Trophoblast cell (in vitro differentiated cells and primary cell): ENCODE measurements at places on chromosomes 3 and 15.

GRCh38 chr3:41118461-41119390 lies 80.6 kb upstream of the CTNNB1 start:
- DNase-seq = no peak

DNA sequence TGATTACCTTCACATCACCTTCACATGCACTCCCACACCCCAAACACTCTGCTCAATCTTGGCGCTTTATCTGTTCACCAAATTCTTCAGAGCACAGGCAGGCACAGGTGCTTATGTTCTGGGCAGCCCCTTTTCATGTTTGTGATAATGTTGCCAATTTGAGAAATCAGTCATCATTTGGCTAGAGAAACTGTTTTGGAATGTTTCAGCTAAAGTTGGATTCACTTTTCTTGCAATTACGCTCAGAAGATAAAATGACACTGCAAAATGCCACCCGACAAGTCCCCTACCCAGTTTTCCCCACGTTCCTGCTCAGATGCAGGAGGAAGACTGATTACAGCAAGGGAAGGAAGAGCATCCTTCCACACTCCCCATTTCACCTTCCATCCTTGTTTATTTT lies 192.9 kb upstream of the LRRN1 start:
- no peak for DNase-seq

DNA sequence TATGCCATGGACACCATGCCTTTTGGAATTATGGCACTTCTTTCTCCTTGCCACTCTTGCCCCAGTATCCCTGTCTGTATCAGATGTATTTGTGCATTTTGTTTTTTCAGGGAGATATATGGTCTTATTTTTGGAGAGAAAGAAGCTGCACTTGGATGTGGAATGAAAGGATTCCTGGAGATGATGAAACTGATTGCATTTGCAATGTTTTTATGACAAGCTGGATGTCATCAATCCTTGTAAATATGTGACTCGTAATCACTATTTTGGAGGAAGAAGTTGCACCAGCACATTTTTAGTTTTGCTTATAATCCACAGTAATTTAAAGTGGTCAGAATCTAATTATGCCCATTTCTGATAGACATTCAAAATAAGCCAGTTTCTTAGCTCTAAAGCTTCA lies 165.0 kb downstream of the NR1D2 start:
- no peak for DNase-seq

DNA sequence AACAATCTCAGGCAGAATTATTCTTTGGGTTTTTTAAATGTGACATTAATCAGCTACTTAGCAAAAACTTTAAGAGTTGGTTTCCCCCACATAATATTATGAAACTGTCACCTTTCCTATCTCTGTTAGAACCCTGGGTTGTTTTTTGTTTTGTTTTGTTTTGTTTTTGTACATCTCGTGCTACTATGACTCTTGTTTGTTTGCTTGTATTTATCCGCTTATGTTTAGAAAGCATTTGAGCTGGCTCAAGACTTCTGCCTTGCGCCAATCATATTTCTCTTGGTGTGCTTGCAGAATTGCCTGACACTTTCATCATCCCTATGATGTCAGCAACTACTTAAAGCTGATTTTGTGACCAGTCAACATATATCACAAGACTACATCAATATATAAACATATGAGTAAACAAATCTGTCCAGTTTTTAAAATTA lies 116.9 kb downstream of the DCLK3 start:
- DNase-seq = no peak

DNA sequence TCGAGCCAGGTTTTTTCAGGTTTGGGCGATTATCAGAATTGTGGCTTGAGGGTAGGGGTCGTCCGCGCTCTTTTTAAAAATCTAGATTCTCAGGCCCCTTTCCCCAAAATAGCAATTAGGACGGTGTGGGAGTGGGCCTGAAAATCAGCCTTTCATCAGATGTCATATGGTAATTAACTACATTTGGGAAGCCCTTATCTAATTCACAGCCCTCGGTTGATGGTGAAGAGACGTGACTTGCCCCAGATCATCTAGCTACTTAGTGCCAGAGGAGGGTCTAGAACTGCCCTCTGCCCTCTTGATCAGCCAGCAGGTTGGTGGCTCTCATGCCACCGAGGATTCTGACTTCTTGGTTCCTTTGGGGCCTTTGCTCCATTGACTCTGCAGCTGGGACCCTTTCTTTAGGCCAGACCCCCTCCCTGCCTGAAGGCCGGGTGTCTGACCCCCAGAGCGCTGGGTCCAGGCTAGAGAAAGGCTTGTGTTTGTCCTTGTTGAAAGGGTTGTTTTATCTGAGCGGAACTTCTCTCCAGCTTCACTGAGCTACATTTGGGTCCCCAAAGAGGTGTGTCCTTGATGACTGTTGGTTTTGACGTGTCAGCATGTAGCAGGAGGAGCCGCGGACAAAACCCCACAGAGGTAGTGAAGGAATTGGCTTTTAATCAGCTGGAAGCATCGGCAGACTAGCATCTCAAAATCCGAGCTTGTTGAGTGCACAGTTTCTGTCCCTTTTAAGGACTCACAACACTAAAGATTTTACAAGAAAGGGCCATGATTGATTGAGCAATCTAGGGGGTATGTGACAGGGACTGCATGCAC lies 857 bp downstream of the AEN start:
- no peak for DNase-seq

DNA sequence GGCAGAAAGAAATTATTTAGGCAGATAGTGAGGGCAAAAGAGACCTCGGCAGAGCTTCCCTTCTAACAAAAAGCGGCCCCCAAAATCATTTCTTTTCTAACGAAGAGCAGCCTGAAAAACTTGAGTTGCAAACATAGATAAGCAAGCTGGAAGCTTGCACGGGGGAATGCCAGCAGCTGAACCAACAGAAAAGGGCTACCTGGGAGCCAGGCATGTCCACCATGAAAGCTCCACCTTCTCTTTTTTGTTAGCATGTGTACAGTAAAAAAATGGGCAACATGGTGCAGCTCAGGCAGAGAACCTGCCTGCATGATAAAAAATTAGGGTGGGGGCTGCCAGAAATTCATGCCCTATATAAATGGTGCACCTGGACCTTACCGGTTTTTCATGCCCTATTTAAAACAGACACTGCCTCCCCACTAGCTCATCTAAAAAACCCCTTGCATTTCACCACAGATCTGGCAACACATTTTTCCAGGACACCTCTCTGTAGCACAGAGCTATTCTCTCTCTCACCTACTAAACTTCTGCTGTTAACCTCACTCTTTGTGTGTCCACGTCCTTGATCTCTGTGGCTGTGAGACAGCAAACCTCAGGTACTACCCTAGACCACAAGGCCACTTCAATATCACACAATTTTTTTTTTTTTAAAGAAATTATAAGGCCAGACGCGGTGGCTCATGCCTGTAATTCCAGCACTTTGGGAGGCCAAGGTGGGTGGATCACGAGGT lies 18.7 kb downstream of the SLC33A1 start:
- no peak for DNase-seq
